ENCODE measurements at places on chromosomes 7 and 10. TPM values are rescaled to one million over a fixed set of nuclear protein-coding genes. Genes with fewer than 3 reads are reported as not detected.

Gene CALHM3
- not detected for total RNA-seq

Gene VAX1
- total RNA-seq: not detected

Gene GRM3
- not detected for total RNA-seq

Gene EFCAB10
- not detected for total RNA-seq

Gene TCF7L2
- 25.7 TPM for total RNA-seq

Gene CYP3A7
- total RNA-seq: not detected

Gene SPDYE5
- total RNA-seq: 0.16 TPM

Gene ITIH2
- total RNA-seq: not detected

Measured in MCF 10A (cell line).